ENCODE measurements at places on chromosomes 6 and 20.

DNA sequence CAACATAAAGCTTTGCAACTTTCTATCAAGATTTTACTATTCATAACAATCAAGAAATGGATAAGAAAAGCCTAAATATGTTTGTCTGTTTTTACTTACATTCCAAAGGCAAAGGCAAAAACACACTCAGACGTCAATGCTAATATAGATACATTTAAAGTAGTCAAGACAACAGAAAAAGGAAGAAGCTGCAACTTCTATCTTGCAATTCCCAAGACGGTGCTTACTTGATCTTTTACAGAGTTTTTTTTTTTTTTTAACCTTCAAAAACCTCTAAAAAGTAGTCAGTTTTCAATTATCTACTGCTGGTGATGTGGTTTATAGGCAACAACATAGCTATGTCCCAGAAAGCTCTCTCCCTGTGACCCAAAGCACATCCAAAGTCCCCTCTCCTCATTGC lies 58.1 kb downstream of the EPB41L2 start:
- DNase-seq, result no peak

GRCh38 chr6:161348628-161348994 lies 74.8 kb upstream of the AGPAT4 start:
- no peak for DNase-seq

DNA sequence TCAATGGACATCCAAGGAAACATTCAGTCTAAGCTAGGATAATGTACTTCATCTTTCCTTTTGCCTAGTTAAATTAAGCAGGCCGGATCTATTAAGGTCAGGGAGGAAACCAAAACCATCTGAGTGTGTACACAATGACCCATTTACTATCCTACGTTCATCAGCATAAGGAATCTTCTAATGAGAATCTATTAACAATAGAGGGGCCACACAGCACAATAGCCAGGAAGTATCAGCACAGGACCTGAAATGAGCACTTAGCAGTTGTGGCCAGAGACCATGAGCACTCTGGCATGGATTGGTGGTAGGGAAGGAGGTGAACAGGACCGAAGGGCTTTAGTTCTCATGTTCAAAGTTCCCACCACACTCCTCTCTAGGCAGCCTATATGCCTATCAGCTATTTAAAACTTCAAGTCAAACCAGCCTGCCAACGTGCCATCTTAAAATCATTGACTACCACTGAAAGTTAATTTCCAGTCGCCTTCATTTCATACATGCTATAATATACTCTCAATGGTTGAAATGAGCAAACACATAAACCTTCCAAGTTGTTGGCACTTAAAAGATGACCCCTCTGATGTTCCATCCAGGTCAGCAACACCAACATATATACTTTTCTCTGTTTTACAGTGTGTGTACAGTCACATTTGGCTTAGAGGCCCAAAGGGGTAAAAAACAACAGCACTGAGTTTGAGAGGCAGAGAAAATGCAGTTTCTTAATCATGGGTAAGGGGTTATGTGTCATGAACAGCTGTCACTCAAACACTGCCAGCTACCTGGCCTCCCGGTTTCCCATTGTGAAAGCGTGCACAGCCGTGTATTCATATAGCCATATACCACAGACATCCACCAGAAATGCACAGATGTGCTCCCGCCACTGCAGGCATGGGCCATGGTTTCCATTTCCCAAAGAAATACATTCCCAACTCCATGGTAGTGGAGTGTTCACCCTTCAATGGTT lies 184.3 kb downstream of the TBXT start:
- no peak for DNase-seq

DNA sequence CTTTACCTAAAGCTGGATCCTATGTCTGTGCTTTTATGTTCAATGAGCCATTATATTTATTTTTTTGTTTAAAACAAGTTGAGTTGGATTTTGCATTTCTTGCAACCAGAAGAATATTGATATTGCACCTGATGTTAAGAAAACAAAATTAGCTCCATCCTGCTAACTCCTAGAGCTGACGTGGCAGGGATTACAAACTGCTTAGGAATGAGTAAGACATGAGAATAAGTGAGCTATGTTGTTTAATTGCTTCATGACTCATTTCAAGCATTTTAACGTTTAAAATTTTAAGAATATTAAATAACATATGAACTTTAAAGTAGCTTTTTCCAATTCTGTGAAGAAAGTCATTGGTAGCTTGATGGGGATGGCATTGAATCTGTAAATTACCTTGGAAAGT lies 663.5 kb downstream of the EPM2A start:
- DNase-seq, result no peak

- no peak for DNase-seq
Observed at GRCh38 chr20:59962155-59962554, 3.9 kb downstream of the CDH26 start.

DNA sequence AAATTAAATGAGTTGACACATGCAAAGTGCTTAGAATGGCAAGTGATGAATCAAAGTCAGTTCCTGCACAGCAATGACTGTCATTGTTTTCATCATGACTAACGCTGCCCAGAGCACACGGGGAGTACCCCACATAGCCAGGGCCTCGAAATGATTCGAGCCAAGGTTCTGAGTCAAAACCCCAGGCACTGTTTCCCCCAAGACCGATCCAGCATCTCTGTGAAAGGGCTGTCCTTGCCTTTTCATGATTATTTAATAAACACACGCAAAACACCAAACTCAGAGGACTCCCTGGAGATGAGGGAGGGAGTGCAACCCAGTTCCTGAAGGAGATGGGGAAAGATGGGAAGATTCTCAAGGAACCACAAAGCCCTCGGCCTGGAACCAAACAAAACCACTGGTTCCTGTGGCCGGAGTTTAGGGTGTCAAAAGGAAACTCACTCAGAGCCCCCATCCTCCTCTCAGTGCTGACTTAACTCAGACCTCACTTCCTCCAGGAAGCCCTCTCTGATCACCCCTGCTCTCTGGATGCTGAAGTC lies 3.8 kb downstream of the PREX1 start:
- DNase-seq, result no peak

DNA sequence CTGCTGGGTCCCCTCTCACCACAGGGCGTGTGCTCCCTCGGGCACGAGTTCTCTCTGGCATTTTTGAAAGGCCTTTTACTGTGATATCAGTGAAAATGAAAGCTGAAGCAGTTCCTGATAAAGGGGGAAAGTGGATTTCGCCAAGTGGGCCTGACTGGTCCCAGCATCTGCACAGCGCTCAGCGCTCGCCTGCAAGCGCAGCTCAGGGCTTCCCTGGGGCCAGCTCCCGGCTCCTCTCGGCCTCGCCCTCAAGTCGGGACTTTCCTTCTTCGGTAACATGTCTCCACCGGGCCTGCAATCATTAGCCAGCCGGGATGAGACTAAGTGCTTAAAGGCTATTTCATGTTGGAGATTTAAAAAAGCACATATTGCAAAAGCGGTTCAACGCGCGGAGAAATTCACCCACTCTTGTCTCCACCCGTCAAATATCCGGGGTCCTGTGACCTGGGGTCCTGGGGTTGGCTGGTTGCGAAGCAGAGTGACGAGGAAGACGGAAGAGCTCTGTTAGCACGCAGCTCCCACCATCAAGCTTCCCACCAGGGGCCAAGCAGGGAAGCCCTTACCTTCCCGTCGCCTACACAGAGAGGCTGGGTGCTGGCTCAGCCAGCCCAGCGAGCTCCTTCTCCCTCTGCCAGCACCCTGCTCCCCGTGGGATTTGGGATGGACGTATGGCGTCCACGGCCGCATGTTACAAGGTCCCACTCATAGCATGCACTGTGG lies 114.1 kb downstream of the SMOC2 start:
- no peak for DNase-seq

- DNase-seq, result no peak
Observed at GRCh38 chr6:168534265-168534664, 93.3 kb downstream of the SMOC2 start.

GRCh38 chr20:9203081-9203447 lies 134.2 kb downstream of the PLCB4 start:
- DNase-seq, result no peak

GRCh38 chr20:44174996-44175765 lies 11.8 kb downstream of the JPH2 start:
- DNase-seq, result no peak
